Spinal cord (tissue), 10 donors: ENCODE measurements at places on chromosomes 5 and 9. TPM values are rescaled to one million over a fixed set of nuclear protein-coding genes. Genes with fewer than 3 reads are reported as not detected.

DNA sequence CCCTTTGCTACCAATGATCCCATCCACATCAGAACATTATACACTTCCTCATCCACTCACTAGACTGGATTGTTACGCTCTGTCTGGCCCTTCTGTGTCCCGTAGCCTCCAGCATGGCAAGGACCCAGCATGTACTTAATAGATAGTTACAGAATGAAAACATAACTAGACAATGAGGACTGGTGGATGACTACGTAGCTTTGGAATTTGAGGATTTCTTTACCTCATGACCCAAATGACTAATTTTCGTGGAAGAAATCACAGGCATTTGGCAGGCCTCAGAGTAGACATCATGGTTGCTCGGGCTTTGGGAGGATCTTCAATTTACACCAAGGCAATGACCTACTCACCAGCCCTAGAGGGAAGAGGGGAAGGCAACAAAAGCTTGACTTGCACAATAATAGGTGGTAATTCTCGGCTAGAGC is 299.8 kb downstream of the TLE1 start:
- no peaks in the 10 kb centered on the region for H3K27me3 ChIP-seq
- H3K27ac ChIP-seq = no peak overlapping the region
- no peaks in the 10 kb centered on the region for H3K36me3 ChIP-seq
- DNase-seq = no peak
- H3K4me1 ChIP-seq = no peaks in the 10 kb centered on the region
- H3K4me3 ChIP-seq = no peak overlapping the region

DNA sequence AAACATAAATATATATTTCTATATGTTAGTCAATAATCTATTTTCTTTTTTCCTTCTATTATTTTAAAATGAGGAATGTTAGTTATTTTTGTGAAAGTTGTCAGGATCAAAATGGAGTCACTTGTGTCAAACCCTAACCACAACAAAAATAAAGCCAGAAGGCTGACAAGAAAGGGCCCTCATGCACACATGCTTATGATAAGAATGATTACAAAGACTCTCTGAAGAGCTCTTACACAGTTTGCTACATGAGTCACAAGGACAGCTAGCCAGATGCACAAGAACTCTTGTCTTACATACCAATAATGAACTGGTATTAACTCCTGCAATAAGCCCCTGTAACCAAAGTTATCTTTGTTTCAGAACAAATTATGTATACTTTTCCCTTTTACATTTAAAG is 64.7 kb downstream of the GGTA1 start:
- no peak overlapping the region for H3K4me3 ChIP-seq
- no peaks in the 10 kb centered on the region for H3K27me3 ChIP-seq
- H3K36me3 ChIP-seq = no peaks in the 10 kb centered on the region
- no peak for DNase-seq

GRCh38 chr5:115930630-115931337 is 31.5 kb upstream of the LVRN start:
- H3K4me1 ChIP-seq = no peaks in the 10 kb centered on the region
- H3K36me3 ChIP-seq = no peaks in the 10 kb centered on the region
- no peaks in the 10 kb centered on the region for H3K27me3 ChIP-seq

PCDHGA4 gene
- total RNA-seq = 7.5 TPM

TIMD4 gene
- 5.3 TPM for total RNA-seq

DNA sequence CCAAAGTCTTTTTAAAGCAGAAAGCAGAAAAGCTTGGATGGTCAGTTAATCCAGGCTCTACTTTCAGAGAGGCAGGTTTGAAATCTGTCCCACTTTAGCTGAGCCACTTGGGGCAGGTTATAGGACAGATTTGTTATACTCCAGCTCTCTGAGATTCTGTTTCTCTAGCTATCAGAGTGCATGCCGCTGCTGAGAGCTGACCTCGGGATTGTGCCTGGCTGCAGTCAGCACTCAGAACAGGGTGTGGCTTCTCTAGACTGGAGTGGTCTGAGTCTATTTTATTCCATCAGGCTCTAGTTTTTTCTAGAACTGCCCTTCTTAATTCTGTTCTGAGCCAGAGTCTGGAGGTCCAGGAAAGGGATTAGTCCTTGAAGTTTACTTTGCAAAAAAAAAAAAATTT is 67.7 kb downstream of the NDFIP1 start:
- H3K36me3 ChIP-seq = no peaks in the 10 kb centered on the region
- no peaks in the 10 kb centered on the region for H3K4me1 ChIP-seq
- no peak overlapping the region for H3K4me3 ChIP-seq
- no peak for DNase-seq
- no peak overlapping the region for H3K27ac ChIP-seq

DNA sequence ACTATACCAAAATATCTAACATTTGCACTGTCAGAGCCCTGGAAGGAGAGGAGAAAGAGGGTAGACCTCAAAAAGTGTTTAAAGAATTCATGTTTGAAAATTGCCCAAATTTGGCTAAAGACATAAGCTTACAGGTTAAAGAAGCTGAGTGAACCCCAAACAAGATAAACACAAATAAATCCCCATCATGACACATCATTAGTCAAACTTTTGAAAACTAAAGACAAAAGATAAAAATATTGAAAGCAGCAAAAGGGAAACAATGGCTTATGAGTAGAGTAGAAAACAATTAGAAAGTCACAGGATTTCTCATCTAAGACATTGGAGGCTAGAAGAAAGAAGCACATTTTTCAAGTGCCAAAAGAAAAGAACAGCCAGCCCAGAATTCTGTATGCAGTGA is 6.1 kb upstream of the UBLCP1 start:
- no peak for DNase-seq
- H3K4me3 ChIP-seq = no peak overlapping the region
- H3K27me3 ChIP-seq = peaks cover 17% of the 10 kb centered on the region
- H3K4me1 ChIP-seq = no peaks in the 10 kb centered on the region
- no peaks in the 10 kb centered on the region for H3K36me3 ChIP-seq
- no peak overlapping the region for H3K27ac ChIP-seq

DNA sequence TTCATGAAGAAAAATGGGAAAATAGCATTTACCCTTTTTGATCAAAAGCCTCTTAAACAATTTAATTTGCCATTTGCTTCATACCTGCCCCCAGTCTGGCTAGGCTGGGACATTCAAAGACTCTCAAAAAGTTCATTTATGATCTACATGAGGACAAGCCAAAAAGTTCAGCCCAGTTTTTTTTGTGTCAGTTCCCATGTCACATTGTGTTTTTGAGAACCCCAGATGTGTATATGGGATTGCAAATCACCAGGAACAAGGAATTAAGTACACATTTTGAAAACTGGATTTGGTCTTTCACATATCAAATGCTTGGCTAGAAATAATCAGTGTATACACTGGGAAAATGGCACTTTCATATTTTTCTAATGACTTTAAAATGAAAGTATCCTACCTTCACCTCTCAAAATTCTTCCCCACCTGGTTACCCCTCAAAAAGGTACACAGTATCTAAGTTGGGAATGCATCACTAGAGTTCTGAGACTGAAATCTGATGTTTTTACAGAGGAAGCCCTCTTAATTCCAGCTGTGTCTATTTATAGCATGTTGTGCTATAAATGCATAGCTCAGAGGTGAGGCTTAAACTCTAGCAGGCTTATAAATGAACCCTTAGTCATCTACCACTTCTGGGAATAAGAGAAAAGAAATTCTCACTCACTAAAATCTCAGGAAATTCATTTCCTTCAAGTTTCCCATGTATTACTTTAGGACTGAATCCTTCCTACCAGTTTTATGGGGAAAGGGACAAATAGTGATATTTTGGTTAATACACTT is 9.3 kb downstream of the STOM start:
- H3K27me3 ChIP-seq = no peaks in the 10 kb centered on the region
- no peaks in the 10 kb centered on the region for H3K36me3 ChIP-seq
- no peaks in the 10 kb centered on the region for H3K4me1 ChIP-seq
- H3K4me3 ChIP-seq = no peak overlapping the region

VPS13A gene
- 25.6 TPM for total RNA-seq

DNA sequence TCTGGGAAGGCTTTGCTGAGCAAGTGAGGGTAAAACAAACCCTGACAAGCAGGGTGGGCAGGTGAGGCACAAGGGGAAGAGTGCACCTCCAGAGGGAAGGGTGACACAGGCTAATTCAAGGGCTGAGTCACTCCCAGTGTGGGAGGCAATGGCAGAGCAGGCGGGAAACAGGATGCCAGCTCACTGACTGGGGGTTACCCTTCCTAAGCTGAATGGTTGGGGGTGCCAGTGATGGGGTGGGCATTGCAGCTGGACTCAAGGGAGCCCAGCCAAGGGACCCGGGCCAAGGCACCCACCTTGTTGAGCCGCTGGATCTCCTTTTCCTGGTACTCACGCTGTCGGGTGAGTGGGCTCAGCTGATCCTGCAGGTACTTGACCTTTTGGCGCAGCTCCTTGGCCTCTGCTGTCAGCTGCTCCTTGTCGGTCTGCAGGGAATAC is 18.4 kb downstream of the GPX3 start:
- DNase-seq = no peak
- H3K36me3 ChIP-seq = peaks cover 49% of the 10 kb centered on the region
- H3K27ac ChIP-seq = no peak overlapping the region
- no peaks in the 10 kb centered on the region for H3K27me3 ChIP-seq
- H3K4me3 ChIP-seq = no peak overlapping the region
